ENCODE measurements at places on chromosomes 4 and X.
A peak's percentile ranks its signal among the peaks of the same experiment; 100 is the strongest.

- no peak for DNase-seq
These were observed 121.4 kb downstream of the NHS start for GRCh38 chrX:17496407-17496806.

- DNase-seq: no peak
These were observed 130.9 kb downstream of the RNF150 start for GRCh38 chr4:141002323-141002805.

DNA sequence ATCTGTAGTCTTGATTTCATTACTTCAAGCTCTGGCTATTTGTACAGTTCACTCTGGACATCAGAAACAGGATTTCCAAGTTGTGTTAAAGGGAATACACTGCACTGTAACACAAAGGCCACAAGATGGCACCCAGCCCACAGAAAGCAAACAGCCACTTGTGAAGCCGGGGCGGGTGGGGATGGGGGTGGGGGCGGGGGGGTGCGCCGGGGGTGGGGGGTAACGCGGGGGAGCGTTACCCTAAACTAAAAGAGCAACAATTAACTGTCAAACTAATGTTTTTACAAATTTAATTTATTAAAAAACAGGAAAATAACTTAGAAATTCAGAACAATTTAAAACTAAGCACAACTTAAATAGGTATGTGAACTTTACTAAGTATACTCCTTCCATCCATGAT, 27.3 kb downstream of the PRDX4 start:
- DNase-seq: peak; percentile 14

DNA sequence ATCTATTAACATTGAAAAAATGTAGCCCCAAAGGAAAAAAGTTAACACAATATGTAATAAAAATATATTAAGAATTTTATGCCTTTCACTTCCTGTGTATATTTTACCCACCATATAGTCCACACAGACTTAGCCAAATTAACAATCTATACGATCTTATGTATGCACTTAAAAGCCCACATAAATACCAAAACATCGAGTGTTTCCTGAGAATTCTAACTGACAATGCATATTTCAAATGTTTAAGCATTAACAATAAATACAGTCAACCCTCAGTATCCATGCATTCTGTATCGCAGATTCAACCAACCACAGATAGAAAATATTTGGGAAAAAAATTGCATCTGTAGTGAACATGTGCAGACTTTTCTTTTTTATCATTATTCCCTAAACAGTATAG, 226.8 kb downstream of the COL25A1 start:
- DNase-seq: no peak

DNA sequence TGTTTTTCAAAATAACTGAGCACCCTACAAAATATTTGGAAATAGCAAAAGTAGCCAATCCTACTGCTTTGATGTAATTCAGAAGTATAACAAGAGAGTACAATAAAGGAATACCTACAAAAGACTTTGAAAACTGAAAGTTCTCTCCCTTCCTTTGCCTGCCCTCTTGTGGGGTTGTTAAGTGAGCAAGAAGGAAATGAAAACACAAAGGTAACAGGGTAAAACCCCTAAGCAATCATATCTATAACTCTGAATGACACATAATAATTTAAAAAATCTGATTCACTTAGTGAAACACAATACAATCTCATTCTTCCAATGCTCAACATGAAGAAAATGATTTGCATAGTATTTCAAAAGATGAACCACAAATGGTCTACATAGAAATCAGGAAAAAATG, 98.2 kb downstream of the FRYL start:
- no peak for DNase-seq

DNA sequence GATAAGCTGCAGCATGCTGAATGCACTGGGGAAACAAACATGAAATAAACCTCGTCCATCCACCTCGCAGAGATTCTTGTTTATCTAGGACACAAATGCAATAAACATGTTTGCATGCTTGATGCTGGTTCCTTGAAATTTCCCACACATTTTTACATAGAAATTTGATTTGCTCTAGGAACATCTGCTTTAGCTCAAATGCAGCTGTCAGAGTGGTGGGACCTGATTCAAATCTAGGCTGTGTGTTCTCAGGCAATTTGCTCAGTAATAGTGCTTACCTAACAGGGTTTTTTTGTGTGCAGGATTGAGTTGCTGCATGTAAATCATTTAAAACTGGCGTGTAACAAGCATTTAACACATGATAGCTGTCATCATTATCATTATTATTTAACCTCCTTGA, 293.1 kb downstream of the QDPR start:
- no peak for DNase-seq

DNA sequence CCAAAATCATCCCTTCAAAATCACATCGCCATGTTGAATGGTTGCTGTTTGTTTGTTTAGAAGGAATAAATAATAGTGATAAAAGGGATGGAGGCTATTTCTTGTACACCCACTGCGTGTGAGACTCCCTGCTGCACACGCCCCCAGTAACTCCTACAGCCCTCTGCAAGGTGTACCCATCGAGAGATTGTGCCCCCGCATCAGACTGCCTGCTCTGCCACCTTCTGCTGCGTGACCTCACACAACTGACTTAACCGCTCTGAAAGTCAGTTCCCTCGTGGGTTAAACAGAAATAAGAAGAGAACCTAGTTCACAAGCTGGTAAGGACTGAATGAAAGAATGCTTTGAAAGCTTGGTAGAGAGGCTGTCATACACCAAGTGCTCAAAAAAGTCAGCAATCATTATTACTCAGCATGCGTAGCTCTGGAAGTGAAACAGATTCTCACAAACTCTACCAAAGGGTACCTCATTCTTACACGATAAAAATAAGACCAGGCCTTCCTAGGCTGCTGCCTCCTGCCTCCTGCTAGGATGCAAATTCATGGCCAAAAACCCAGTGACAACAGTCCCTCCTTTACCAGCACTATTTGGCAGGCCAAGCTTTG, 147.1 kb downstream of the CPEB2 start:
- no peak for DNase-seq

DNA sequence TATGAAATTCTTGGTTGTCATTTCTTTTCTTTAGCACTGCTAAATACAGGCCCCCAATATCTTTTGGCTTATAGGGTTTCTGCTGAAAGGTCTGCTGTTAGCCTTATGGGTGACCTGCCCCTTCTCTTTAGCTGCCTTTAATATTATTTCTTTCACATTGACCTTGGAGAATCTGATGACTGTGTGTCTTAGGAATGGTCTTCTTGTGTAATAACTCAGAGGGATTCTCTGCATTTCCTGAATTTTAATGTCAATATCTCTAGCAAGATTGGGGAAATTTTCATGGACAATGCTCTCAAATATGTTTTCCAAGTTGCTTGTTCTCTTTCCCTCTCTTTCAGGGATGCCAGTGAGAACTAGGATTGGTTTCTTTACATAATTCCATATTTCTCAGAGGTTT, 292.4 kb downstream of the SLC7A11 start:
- DNase-seq: no peak

DNA sequence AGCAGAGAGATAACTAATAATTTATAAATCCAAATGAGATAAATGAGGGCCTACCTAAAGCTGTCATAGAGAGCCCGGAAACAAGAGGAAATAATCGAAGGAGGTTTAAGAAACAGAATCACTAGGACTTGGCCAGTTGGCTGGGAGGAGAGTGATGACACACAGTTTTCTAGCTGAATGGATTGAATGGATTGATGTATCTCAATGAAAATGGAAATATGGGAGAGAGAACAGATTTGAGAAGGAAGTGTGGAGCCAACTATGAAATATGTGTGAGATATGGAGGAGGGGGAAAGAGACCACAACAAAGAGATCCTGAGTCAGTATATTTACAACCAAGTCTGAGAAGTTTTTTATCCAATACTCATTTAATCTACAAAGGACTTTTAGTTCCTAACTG, 35.7 kb upstream of the CXXC4 start:
- DNase-seq: no peak

DNA sequence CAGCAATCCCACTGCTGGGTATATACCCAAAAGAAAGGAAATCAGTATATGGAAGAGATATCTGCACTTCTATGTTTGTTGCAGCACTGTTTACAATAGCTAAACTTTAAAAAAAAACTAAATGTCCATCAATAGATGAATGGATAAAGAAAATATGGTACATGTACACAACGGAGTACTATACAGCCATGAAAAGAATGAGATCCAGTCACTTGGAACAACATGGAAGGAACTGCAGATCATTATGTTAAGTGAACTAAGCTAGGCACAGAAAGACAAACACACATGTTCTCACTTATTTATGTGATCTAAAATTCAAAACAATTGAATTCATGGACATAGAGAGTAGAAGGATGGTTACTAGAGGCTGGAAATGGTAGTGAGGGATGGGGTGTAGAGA, 400.7 kb downstream of the ZNF674 start:
- DNase-seq: no peak

- DNase-seq: no peak
These were observed 91.0 kb upstream of the PJA1 start for GRCh38 chrX:69256291-69256565.

DNA sequence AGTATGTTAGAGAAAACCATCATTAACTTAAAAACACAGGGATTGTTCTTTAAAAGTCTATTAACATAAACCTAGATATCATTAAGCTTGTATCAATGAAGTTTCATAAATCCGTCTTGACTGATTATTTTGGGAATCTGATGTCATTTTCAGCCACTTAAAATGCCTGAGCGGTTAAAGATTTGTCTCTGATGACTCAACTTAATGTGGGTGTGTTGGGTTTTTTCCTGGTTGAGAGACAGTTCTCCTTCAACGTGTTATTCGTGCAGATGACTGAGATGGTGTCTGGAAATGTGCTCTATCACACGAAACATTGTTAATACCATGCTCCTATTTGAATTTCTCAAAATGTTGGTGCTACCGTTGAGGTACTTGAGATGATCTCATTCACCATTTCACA, 227.3 kb upstream of the TENM3 start:
- DNase-seq: no peak

DNA sequence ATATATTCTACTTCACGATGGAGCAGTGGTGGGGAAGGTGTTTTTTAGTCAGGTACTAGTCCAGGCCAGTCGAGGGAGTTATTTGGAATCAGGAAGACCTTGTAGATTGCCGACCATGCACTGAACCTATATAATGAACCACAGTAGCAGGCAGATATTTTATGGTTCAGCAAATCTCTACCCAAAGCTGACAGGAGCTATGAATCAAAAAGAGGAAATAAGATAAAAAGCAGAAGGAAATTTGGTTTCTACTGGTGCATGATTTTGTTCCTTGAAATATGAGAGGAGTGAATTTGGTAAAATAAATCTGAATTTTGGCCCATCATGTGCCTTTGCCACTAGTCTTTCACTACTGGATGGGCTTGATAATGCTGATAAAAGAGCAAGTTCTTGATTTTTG, 924.3 kb upstream of the DIAPH2 start:
- DNase-seq: no peak

- DNase-seq: no peak
These were observed 166.7 kb upstream of the MAB21L2 start for GRCh38 chr4:150415213-150415612.

- no peak for DNase-seq
These were observed 223.9 kb downstream of the CAMK2D start for GRCh38 chr4:113537628-113538027.

- no peak for DNase-seq
These were observed 1952.2 kb downstream of the PCDH7 start for GRCh38 chr4:32672359-32672758.
